ENCODE measurements at places on chromosomes 7 and 10.

GRCh38 chr10:17859492-17860156 lies 50.5 kb downstream of the MRC1 start:
- no peak for DNase-seq

GRCh38 chr7:30751696-30752273 lies at the start of gene INMT:
TSS of gene INMT (plus strand) at chr7:30752135. CDS start at chr7:30752151, 16 bp downstream.
- DNase-seq = no peak

GRCh38 chr10:75865413-75866299 lies 434.2 kb downstream of the LRMDA start:
- DNase-seq = no peak

DNA sequence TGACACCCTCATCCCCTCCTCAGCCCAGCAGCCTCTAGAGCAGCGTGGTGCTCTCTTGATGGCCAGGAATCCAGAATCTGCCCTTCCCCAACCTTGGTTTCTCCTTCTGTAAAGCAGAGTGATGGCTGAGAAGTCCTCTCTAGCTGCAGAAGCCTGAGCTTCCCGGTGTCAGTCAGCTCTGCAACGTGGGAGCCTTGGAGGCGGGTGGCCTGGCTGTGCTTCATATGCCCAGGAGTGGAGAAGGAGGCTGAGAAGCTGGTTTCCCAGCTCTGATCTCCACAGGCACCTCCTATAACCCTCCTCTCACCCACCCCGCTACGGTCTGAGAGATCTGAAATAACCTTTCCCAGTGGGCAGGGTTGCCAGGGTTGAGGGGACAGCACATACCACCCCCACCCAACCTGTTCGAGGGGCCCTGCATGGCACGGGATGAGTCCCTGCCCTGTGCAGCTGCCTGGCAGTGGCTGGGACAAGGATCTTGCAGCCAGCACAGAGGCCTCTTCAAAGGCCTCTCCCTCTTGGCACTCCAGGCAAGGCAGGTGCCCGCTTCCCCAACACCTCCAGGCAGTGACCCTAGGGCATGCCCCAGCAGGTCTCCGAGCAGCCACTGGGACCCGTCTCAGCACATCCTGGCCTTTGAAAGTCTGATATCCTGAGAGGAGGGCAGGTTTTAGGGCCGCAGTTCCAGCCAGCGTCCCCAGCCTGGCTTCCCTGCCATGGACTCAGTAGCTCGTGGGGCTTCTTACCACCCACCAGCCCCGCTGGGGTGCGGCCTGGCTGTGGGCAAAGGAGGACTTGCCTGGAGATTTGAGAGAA lies 18.3 kb upstream of the SLC29A3 start:
- DNase-seq = no peak
